ENCODE measurements at places on chromosomes 5 and 9.

DNA sequence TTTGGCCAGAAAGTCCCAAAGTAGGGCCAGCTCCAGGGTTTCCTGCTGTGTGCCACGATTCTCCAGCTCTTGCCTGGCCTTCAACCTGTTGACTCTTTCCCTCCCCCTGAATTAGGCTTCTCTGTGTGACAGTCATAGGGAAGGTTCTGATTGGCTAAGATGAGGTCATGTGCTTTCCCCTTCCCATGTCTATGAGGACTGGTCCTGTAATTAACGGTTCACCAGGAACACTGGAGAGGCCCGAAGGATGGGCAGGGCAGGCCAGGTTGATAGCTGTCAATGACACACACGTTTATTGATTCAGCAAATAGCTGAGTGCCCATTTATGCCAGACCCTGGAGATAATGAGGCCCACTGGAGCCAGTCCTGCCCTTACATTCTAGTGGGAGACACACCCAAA, 9.0 kb upstream of the PRR7 start:
- no peak overlapping the region for H3K4me3 ChIP-seq
- no peaks in the 10 kb centered on the region for H3K27me3 ChIP-seq
- no peaks in the 10 kb centered on the region for H3K36me3 ChIP-seq
- DNase-seq: no peak
- H3K27ac ChIP-seq: no peak overlapping the region

GRCh38 chr5:163409384-163409783, 28.0 kb upstream of the CCNG1 start:
- H3K27me3 ChIP-seq: peaks cover 4% of the 10 kb centered on the region
- peaks cover 30% of the 10 kb centered on the region for H3K4me1 ChIP-seq
- 0 out of 2 replicates have a peak overlapping the region, but pooled peaks have one; percentile 2 for H3K4me3 ChIP-seq

GRCh38 chr5:147101659-147102369, 133.0 kb upstream of the STK32A start:
- no peak overlapping the region for H3K27ac ChIP-seq
- no peak for DNase-seq
- no peaks in the 10 kb centered on the region for H3K4me1 ChIP-seq
- no peaks in the 10 kb centered on the region for H3K36me3 ChIP-seq

- no peak for DNase-seq
- no peak overlapping the region for H3K4me3 ChIP-seq
- H3K36me3 ChIP-seq: no peaks in the 10 kb centered on the region
- no peak overlapping the region for H3K27ac ChIP-seq
These were observed 934.2 kb downstream of the CDH9 start for GRCh38 chr5:26104175-26104574.
